HuH-7 (cell line): ENCODE measurements at places on chromosomes 2 and 18.

- no peak for DNase-seq
Measured at GRCh38 chr2:18784245-18784644, 194.9 kb upstream of the NT5C1B start.

DNA sequence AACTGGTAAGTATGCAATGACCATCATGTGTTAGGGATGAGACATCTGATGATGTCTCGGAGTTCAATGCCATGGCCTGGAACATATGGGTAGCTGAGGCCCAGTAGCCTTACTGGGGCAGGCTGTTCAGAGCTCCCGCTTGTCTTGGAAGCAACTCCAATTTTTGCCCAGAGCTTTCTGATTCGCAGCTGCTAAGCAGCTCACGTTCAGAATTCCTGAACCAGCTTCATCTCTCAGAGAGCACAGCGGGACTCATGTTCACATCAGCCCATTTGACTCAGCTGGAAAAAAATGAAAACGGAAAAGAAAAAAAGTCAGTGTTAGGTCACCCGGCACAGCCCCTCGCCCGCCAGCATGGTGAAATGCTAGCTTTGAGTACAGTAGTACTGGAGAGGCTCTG lies 16.8 kb upstream of the LRATD1 start:
- no peak for DNase-seq

DNA sequence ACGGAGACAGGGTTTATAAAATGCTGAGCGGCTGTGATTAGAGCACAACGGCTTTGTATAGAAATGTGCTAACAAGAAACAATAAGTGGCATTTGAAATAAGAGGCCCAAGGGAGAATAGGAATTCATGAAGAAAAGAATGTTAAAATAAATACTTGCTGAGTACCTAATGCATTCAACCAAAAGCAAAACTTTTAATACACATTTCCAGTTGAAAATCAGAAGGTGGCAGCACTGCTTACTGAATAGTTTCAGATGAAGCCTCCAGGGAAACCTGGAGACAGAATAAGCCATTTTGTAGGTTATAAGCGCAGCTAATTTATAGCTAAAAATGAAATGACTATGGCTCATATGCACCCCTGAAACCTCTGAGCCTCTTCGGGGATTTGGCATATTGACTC lies 286.6 kb downstream of the DPP10 start:
- no peak for DNase-seq

GRCh38 chr18:78501251-78501650 lies 478.4 kb upstream of the SALL3 start:
- DNase-seq, result no peak

DNA sequence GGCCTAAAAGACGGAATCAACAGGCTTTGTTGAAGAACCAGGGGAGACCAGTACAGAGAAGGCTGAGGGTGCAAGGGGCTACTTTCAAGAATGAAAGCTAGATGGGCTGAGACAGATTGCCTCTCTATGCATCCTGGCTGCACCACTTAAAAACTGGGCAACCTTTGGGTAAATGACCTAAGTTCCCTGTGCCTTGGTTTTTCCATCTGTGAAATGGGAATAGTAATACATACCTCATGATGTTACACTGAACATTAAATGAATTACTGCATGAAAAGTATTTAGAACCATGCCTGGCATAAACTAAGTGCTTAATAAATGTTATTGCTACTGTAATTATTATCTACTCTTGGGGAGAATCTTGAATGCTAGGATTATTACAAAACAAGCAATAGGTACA lies 106.5 kb downstream of the PRKCE start:
- DNase-seq, result no peak

DNA sequence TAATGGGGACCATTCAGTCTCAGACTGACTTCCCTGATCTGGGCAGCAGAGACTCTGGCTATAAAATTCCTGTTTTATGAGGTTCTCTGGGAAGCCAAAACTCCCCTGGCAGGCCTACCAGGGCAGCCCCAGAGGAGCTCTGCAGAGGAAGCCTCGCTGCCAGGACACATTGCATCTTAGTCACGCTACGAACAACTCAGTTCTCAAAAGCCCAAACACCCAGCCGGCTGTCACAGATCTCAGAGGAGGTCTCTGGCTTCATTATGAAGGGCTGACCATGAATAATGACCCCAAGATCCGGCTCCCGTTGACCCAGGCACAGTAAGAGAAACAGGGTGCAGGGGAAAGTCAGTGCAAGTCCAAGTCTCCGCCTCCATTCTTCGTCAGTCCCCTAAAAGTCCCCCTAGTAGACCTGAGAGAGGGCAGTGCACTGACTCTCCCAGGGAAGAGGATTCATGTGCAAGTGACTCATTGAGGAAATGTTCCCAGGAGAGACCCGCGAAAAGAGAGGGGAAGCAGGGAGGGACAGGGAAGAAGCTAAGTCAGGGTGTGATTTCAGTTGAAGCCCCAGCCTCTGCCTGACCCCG lies 212.3 kb downstream of the CYP26B1 start:
- DNase-seq, result no peak

GRCh38 chr2:9549420-9549819 lies 6.2 kb downstream of the ADAM17 start:
- no peak for DNase-seq

- DNase-seq, result no peak
Measured at GRCh38 chr2:38850045-38850444, 25.7 kb downstream of the DHX57 start.

DNA sequence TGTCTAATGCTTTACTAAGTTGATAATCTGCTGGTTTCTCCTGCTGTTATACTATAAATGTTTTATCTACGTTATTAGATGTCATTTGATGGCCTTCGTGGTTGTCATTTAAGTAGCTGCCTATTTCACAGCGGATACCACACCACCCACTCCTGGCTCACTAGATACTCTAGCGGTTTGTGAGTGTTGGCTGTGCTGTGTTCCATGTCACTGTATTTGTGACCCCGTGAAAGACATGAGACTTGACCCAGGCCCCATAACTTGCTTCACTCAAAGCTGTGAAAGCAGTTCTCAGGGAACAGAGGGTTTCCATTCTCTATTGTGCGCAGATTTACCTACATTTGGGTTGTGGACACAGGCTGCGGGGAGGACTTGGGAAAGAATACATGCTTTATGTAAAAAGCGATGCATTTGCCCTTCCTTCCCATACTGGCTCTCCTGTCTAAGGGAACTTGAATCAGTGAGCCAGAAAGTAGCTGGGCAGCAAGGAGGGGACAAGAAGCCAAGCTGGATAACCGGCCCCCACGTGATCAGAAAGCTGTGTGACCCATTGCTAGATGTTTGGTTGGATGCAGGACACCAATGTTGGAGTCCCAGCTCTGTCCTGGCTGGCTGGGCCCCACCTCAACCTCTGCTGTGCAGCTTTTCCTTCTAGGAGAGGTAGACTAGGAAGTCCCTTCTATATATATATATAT lies 52.2 kb downstream of the PLB1 start:
- DNase-seq, result no peak

GRCh38 chr18:34978953-34979608 lies 62.1 kb upstream of the MAPRE2 start:
- DNase-seq, result peak; percentile 57

GRCh38 chr18:6650127-6650507 lies 79.4 kb upstream of the ARHGAP28 start:
- no peak for DNase-seq

GRCh38 chr2:138504546-138505235 lies 3.1 kb downstream of the SPOPL start:
- no peak for DNase-seq

GRCh38 chr2:145086910-145087309 lies 567.0 kb upstream of the ZEB2 start:
- no peak for DNase-seq
